ENCODE measurements at places on chromosomes 2 and 18. TPM values are rescaled to one million over a fixed set of nuclear protein-coding genes. Genes with fewer than 3 reads are reported as not detected.

- no peak for DNase-seq
Measured at GRCh38 chr2:39179974-39180960, 59.4 kb upstream of the SOS1 start.

GRCh38 chr2:202344178-202344577 lies 31.9 kb upstream of the BMPR2 start:
- no peak for DNase-seq

- no peak for DNase-seq
Measured at GRCh38 chr2:142724186-142724585, 153.3 kb upstream of the KYNU start.

- no peak for DNase-seq
Measured at GRCh38 chr2:213649176-213649575, 364.9 kb downstream of the SPAG16 start.

Gene RBM43
- total RNA-seq: 3.1 TPM

Gene CDH7
- not detected for total RNA-seq

Gene SDC1
- total RNA-seq: 184 TPM

GRCh38 chr2:20157193-20157891 lies 67.6 kb downstream of the SDC1 start:
- no peak for DNase-seq

DNA sequence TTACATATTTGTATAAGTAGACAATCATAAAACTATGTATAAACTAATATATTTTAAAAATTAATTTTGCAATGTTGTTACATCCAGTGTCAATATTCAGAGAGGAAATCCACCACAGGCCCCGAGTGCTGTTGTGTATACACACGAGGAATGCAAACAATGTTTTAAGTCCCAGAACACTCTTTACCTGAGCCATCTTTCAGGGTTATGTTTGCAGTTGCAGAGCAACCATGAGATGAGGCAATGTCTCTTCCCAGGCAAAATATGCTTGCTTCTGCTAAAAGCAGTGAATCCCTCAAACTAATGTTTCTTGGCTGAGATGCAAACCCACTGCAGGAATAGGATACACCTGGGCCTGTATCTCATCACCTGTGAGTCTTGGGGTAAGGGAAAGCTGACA lies 91.3 kb downstream of the ASXL2 start:
- no peak for DNase-seq

DNA sequence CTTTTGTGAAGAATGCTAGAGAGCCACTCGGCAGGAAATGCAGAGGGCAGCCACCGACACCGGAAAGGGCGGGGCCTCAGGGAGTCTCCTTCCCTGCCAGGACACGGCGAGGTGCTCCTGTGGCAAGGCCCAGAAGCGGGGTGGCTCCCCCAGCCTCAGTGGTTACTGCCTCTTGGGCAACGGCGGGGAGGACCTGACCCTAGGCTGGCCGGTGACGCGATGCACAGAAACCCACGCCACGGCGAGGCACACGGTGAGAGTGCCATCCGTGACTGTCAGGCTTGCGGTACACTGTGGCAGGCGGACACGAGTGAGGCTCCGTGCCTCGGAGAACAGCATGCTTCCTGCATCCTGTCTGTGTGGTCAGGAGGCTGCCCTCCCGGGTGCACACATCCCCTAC lies 47.8 kb downstream of the ZAP70 start:
- no peak for DNase-seq

DNA sequence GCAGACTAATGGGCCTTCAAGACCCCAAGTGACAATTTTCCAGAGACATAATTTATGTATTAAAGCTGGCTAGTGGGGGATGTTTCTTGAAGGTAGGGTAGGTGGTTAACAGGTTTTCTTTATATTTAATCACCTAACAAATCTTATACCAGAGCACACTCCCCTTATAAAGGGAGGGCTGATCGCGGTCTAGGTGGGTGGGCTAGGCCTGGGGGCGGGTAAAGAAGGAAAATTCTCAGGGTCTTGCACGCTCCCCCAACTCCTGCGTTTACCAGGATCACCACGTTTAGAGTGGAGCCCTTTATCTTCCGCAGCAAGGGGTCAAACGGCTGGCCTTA lies 19.9 kb upstream of the CXXC1 start:
- DNase-seq: no peak

DNA sequence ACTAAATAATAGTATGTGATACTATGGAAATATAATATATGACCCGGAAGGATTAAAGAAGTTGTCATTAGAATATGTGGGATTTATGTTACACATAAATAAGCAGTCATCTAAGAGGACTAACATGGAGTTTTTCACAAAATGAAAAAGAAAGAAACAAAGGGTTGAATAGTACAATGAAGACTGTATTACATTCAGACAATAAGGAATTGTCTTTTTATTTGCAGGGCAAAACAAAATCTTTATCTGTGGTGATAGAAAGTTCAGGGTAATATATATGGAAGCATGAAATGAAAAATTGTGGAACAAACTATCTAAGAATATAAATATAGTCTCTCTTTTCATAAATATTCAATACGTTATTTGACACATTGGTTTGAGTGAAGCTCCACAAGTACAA lies 5.8 kb downstream of the ERMN start:
- no peak for DNase-seq
